ENCODE measurements at places on chromosomes 4 and X.

- DNase-seq: no peak
These were observed 25.8 kb downstream of the ANXA10 start for GRCh38 chr4:168118116-168118655.

- DNase-seq: no peak
These were observed 546.9 kb downstream of the BCOR start for GRCh38 chrX:39550795-39551361.

DNA sequence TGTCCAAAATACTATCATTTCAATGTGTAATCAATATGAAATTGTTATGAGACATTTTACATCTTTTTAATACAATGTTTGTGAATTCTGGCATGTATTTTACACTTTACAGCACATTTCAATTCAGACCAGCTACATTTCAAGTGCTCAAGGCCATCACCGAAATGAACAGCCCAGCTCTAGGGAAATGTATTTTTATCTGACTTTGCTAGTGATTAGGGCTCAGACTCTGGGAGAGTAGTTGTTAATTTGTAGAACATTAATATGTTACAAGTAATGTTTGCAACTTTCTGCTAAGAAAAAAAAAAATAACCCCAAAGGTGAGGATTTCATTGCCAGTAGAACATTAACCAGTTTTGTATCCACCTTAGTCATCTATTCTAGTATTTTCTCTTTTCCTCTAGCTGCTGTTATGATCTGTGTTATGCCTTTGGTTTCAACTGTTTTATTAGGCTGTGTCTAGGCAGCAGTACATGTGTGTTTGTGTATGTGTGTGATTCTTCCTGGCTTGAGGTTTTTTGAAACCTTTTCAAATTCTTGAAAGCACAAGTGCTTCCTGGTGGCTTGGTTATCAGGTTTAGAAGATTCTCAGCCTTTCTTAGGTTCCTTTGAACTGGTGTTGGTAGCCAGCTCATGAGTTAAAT lies 125.9 kb downstream of the NSUN7 start:
- no peak for DNase-seq

DNA sequence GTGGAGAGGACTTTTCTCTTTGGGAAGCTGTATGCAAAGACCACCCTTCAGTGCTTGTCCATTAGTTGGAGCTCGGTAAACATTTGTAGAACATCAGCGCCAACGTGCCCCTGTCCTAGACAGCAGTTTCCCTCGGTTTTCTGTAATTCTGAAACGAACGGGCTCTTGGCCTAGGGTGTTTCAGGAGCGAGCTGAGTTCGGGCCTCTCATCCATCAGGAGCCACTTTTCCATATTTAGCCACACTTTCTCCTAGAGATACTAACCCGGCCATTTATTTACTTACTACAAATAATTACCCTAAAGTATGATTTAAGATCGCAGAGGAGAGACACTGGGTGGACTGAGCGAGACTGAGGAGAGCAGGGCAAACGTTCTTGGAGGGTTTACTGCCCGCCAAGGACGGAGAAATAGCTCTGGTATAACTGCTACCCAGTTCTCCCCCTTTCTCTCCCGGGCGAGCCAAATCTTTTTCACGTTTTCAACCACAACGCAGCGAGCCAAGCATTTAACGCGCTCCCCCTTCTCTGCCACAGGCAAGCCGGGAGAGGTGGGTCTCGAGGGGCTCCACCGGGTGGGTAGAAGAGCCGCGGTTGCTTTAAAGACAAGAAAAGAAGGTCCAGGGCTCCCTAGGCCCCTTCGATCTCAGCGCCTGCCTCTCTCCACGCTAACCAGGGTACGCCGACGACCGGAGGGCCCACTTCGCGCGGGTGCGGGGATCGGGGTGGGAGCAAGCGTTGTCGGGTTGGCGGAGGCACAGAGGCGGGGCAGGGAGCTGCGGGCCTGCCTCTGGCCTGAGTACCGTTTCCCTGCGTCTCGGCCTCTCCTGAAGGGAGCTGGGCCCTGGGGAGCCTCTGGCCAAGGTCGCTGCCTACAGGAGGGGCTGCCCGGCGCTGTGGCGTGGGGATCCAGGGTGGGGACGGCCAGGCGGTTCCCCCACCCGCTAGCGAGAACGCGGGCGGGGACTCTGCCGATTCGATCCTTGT lies 10.8 kb upstream of the PITX2 start:
- no peak for DNase-seq

- DNase-seq: peak; percentile 43
These were observed 150.9 kb downstream of the BCOR start for GRCh38 chrX:39946822-39947221.

- DNase-seq: no peak
These were observed at the start of gene RPA4 for GRCh38 chrX:96883608-96884007. TSS of gene RPA4 (plus strand) at chrX:96883908. CDS start at chrX:96884311, 403 bp downstream.

- DNase-seq: no peak
These were observed 29.3 kb downstream of the DYNLT3 start for GRCh38 chrX:37818031-37818430.

DNA sequence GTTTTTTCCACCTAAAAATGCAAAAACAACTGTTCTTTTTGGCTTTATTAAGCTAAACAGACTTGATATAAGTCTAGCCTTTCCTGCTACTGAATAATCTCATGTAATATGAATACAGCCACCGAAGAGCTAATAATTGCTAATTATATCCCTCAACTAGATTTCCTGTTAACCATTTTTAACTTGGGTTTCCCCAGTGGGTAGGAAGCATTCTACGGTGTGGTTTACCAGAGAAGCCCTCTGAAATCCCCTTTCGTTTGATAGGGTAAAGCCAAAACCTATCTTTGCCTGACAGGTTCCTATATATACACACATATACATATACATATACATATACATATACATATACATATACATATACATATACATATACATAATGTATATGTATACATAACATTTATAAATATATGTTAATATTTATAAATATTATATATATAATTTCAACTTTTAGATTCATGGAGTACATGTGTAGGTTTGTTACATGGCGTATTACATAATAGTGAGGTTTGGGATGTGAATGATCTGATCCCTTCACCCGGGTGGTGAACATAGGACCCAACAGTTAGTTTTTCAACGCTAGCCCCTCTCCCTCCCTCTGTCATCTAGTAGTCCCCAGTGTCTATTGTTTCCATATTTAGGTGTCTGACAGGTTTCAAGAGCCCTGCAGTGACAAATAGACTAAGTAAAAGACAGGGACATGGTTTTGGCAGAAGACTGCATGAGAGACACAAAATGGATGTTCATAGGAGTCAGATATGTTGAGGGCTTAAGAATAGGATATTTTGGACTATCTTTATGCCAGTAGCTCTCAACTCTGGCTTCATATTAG lies 62.4 kb downstream of the ATXN3L start:
- DNase-seq: no peak

- no peak for DNase-seq
These were observed 15.8 kb downstream of the HMX1 start for GRCh38 chr4:8855818-8856245.

DNA sequence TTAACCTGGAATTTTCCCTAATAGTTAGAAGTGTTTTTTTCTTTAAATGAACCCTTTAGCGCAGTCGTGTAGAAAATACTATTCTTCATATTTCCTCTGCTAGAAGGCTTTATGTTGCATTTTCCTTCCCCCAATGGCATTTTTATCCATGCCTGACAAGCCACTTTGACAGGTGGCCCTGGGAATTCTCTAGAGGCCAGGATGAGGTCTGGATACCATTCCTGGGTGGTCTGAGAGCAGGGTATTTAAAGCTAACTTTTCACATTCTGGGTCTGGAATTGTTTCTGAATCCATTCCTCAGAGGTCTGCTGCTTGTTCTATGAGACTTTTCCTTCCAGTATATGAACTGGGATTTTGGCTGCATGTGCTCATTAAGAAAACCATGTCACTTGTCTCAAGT lies 31.2 kb upstream of the PDGFRA start:
- DNase-seq: no peak

DNA sequence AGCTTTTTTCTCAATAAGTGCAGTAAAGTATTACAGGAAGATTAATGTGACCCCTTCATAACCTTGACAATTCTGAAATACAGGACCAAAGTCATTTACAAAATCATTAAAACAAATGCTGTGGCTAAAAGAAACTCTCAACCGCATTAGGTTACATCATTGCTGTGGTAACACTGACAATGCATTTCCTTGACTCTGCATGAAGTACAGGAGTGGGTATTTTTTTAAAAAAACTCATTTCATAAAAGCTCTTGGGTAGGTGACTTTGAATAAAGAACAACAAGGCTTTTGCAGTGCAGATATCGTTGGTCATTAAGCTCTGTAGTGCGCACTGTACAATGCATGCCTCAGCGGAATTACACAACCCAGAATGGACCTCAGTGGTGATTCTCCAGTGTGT lies 23.4 kb upstream of the XK start:
- DNase-seq: no peak

- no peak for DNase-seq
These were observed 21.1 kb downstream of the NOP14 start for GRCh38 chr4:2942037-2942531.

DNA sequence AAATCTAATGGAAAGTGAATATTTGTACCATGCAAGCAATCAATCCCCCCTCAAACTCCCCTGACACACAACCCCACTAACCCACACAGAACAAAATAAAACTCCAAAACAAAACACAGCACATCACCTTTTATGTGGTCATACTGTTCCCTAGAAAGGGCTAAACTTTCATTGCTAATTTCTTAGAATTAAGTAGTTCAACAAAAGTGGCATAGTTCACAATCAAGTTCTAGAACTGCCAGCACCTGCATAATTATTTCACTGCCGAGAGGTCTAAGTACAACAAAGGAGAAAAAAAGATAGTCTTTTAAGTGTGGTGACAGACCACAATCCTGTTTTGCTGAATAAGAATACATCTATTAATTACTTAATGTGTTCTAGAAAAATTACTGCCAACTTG lies 58.8 kb downstream of the AMMECR1 start:
- DNase-seq: no peak

DNA sequence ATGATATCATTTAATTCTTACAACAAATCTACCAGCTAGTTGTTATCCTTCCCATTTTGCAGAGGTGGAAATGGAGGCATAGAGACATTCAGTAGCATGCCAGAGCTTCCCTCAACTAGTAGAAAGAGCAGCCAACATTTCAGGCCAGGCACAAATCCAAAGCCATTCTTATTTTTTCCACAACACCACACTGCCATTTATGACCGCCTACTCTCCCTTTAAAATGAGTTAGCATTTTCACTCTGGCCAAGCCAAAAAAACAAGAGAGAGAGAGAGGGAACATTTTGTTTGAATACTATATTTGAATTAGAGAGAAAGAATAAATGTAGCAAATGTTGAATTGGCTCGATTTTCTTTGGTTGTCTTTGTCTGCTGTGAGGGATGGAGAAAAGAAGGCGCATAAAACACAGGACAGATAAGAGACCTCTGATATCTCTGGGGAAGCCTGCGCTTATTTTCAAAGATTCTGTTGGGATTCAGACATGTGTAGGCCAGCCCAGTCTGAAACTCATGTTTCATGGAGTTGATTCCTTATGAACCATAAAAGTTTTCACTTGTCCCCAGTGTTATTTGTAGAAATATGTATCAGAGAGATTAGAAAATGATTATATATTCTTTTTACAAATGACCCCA lies 265.7 kb downstream of the RAB28 start:
- no peak for DNase-seq

DNA sequence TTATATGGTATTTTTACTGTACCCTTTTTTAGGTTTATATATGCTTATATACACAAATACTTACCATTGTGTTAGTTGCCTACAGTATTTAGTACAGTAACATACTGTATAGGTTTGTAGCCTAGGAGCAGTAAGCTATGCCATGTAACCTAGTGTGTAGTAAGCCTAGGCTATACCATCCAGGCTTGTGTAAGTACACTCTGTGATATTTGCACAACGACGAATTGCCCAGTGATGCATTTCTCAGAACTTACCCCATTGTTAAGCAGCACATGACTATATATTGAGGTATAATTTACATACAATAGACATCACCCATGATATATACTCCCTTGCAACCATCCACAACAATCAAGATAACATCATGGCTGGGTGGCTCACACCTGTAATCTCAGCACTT lies 40.1 kb downstream of the STAG2 start:
- DNase-seq: no peak

GRCh38 chrX:28920153-28920943 lies 333.1 kb downstream of the IL1RAPL1 start:
- no peak for DNase-seq

- DNase-seq: no peak
These were observed 688.0 kb downstream of the PCDH7 start for GRCh38 chr4:31408121-31408520.

GRCh38 chr4:154559141-154559493 lies 3.7 kb upstream of the FGB start:
- no peak for DNase-seq

GRCh38 chr4:56465599-56466295 lies 1.7 kb upstream of the SRP72 start:
- DNase-seq: peak; percentile 38

DNA sequence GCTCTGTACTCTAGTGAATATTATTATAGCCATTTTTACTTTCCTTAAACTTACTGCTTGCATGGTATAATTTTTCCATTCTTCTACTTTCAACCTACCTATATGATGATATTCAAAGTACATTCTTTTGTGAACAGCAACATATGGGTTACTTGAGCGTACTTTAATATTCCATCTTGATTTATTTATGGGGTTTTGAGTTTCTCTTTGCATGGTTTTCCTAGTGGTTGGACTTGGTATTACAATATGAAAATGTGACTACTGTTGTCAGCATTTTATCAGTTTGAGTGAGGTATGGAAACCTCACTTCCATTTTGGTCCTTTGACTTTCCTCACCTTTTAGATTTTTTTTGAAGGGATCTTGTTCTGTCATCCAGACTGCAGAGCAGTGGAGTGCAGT lies 35.9 kb downstream of the ADGRG4 start:
- DNase-seq: no peak

GRCh38 chr4:30832639-30833038 lies 112.5 kb downstream of the PCDH7 start:
- no peak for DNase-seq

DNA sequence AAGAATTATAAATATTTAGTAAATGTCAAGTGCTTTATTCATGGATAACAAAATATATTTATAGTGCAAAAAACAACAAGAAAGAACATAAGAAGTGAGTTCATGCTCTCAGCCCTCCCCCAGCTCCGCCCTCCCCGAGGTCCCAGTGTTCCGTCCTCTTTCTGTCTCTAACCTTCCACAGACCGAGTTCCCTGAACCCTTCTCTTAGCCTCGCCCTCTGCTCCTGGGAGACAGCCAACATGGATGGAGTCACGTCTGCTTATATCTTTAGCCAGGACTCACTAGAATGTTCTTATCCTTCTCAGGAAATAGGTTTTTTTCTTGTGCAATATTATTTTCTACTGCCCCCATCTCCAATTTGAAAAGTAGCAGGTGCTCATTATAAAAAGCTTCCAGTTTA lies 40.1 kb upstream of the HELT start:
- DNase-seq: no peak

- peak; percentile 72 for DNase-seq
These were observed 106.8 kb downstream of the UCHL1 start for GRCh38 chr4:41363384-41363981.

- no peak for DNase-seq
These were observed 13.2 kb downstream of the CLNK start for GRCh38 chr4:10671366-10671765.

GRCh38 chrX:9493936-9494335 lies 29.1 kb downstream of the TBL1X start:
- DNase-seq: peak; percentile 47
